HFFc6 (cell line): ENCODE measurements at places on chromosomes 2 and 18.

GRCh38 chr2:156333951-156334495 is 1.5 kb upstream of the NR4A2 start:
- peak; percentile 49 for DNase-seq

DNA sequence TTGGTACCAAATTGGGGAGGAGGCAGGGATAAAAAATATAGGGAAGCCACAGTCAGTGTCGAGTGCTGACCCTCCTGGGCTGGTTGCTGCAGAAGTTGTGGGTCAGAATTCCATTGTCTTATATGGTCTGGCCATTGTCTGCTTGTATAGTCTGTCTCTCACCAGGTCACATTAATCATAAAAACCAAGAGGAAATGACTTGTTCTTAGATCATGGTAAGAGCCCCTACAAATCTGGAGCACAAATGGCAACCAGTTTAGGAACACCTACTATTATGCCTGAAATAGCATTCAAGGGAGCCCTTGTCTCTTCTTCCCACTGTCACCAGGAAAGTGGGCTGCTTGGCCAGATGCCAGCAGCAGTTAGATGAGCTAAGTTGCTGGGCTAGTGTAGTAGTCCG is 119.7 kb upstream of the RMP24 start:
- DNase-seq, result no peak

- no peak for DNase-seq
Measured at GRCh38 chr2:83817511-83817910, 641.6 kb downstream of the SUCLG1 start.

DNA sequence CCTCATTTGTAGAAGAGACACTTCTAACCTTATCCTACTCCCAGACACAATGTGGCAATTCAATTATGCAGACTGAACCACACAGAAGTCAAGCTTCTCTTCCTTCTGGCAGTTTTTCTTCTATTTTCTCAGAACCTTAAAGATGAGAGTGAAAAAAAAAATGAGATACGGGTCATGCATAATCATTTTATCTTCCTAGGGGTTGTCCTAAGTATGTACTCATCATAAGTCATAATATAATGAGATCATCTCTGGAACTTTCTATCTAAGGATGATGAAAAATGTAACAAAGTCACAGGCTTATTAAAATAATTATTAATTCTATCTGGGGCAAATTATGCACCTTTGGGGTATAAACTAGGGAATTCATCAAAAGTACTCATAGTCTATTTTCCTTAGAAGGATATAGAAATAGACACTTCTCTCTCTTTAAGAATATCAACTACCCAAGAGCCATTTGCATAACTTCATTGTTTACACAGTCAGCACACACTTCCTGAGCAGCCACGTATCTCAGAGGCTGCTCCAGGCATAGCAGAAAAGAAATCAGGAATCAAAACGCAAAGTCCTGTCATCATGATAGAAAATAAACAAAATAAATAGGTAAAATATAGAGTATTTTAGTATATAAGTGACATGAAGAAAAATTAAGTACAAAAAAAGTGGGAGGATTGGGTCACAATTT is 345.9 kb upstream of the SPHKAP start:
- DNase-seq, result peak; percentile 7

DNA sequence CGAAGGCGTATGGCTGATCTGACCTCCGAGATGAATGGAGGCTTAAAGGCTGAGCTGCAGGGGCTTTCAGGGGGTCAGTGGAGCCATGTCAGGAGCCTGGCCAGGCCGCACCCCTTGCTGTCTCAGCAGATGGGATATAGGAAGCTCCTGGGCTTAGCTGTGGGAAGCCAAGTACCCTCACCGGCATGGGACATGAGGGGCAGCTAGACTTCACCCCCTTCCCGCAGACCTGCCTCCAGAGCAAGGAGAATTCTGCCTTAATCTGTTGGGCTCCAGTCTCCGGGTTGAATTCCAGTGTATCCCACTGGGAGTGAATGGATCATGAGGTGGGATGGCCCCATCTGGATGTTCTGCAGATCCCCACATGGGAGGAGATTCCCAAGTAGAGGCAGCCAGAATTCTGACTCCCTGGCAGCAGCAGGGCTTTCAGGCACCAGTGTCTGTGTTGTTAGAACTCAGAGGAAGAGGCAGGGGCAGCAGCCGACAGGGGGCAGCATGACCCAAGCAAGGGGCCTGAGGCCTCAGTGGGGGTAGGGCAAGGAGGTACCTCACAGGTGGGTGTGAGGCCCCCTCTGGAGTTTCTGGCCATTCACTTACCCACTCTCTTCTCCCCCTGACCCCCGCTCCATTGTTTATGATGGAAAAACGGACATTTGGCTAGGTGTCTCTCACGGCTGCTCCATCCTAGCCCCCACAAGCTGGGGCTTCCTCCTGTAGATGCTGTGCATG is 19.1 kb downstream of the CAPG start:
- DNase-seq, result no peak

- DNase-seq, result peak; percentile 40
Measured at GRCh38 chr2:54722641-54723040, 821 bp upstream of the EML6 start.

DNA sequence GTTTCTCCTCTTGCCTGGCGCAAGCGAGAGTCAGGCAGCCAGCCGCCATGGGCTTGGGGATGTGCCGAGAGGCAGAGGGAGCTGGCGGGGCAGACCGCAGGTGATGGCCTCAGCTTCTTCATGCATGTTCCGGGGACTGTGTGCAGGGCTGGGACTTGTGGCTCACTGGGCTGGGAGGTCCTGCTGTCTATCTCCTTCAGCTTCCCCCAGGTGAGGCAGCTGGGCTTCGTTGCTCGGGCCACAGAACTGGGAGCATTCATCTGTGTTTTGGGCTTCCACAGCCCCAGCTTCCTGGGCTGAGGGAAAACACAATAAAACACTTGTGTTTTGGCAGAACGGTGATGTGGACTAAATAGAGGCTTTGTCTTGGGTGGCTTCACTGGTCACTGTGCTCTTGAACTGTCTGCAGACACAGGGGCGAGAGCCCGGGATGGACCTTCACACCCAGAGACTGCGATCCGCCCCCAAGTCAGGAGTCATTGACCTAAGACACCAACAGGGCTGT is 93.5 kb downstream of the DYSF start:
- no peak for DNase-seq

DNA sequence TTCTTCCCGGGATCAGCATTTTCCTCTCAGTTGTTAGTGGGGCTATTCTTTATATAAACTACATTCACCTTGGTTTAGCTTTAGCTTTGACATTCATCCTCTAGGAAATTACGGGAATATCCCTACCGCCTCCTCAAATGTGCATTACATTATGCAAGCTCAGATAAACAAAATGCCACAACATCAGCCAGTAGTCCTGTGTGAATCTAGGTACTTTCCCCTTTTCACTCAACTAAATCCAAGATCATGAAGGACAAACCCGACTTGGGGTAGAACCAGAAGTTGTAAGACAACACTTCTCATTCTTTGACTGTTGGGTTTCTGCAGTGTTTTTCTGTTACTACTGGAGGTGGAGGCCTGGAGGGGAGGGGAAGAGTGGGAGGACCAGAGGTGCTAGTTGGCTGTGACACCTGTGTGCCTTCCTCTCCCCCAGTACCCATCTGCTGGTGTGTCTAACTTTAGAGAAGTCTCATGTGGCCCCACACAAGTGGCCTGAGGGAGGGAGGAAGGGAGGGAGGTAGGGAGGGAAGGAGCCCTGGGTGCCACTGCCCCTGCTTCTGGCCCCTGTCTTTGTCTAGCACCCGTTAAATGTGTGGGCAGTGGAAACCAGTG is 84.8 kb upstream of the BCL2L11 start:
- no peak for DNase-seq

DNA sequence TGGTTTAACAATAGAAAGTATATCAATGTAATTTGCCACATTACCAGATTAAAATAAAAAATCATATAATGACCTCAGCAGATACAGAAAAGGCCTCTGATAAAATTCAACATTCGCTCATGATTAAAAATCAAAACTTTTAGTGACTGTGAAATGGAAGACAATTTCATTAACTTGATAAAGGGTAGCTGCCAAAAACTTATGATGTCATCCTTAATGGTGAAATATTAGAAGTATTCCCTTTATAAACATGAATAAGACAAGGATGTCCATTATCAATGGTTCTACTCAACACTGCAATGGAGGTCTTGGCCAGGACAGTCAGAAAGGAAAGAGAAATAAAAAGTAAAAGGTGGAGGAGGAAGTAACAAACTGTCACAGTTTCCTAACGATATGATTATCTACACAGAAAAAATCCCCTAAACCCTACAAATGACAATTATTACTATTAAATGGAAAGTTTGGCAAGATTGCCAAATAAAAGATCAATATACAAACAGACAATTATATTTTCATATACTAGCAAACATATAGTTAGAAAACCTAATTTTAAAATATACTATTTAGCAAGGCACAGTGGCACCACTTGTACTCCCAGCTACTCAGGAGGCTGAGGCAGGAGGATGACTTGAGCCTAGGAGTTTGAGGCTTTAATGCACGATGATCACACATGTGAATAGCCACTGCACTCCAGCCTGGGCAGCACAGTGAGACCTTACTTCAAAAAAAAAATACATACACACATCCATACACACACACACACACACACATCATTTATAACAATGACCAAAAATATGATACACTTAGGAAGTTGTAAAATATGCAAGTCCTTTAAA is 12.8 kb downstream of the METTL8 start:
- no peak for DNase-seq

DNA sequence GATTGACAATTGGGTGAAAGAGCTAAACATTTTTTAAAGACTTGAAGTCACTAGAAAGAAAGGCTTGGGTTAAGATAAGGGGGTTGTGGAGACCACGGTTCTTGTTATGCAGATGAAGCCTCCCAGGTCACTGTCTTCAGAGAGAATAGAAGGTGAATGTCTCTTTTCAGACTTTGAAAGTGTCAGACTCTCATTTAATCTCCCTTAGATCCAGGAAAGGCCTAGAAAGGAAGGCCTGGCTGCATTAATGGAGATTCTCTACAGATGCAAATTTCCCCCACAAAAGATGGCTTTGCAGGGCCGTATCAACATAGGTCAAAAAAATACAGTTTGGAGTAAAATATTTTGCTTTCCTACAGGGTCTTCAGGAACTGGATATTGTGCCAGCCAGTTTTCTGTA is 193.9 kb downstream of the RTP5 start:
- no peak for DNase-seq

- peak; percentile 64 for DNase-seq
Measured at GRCh38 chr2:9554921-9555296, 721 bp downstream of the ADAM17 start.

- DNase-seq, result no peak
Measured at GRCh38 chr18:79847606-79848293, 50.0 kb downstream of the KCNG2 start.

- DNase-seq, result no peak
Measured at GRCh38 chr18:49651033-49651432, 89.2 kb downstream of the LIPG start.

- DNase-seq, result no peak
Measured at GRCh38 chr2:241618296-241618805, 18.6 kb downstream of the THAP4 start.
